NCI-H2029 treated with DMSO at 0.1 percent for 48 hours (cell line): ENCODE measurements at places on chromosomes 11 and 22.

- no peak for DNase-seq
These were observed 38.7 kb downstream of the EIF3F start for GRCh38 chr11:8025816-8026215.

GRCh38 chr22:31637891-31638618, 24.0 kb downstream of the PISD start:
- no peak for DNase-seq

- DNase-seq = no peak
These were observed 17.0 kb upstream of the GPR83 start for GRCh38 chr11:94418123-94418765.

GRCh38 chr11:1207401-1208143, 15.3 kb upstream of the MUC5B start:
- DNase-seq = no peak

GRCh38 chr22:22937894-22938480, 50.4 kb downstream of the IGLL5 start:
- DNase-seq = no peak

DNA sequence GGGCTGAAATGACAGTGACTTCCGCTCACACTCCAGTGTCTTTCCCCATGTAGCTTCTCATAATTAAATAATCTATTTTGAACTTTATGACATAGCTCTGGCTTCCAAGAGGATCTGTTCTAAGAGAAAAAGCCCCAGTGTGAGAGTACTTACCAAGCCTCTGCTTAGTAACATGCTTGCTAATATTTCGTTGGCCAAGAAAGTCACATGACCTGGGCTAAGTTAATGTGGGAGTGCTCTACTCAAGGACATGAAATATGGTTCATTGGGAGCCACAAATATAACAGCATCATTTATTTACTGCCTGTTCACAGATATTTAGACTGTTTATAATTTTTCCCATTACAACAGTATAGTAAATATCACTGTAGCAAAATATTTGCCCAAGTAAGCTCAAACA, 42.5 kb downstream of the CCDC73 start:
- no peak for DNase-seq

- no peak for DNase-seq
These were observed 17.8 kb upstream of the CCDC179 start for GRCh38 chr11:22878039-22878438.

DNA sequence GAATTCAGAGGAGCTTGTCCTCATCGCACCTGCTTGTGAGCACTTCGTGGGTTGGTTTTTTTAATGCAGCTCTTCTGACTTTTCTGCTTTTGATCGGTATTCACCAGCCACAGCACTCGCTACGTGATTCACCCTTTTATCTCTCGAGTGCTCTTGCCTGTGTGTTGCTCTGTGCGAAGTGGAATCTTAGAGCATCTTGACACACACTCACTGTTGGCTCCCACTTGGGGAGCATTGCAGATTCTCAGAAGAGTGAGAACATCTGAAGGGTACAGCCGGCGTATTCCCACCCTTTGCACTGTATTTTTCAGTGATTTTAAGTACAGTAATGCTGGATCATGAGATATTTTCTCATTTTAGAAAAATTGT, 10.9 kb downstream of the TNNT3 start:
- DNase-seq = no peak

- DNase-seq = no peak
These were observed 23.8 kb downstream of the PARVB start for GRCh38 chr22:44047891-44048301.

GRCh38 chr22:49828599-49828965, 909 bp upstream of the BRD1 start:
- no peak for DNase-seq

- DNase-seq = no peak
These were observed 10.1 kb downstream of the CSRP3 start for GRCh38 chr11:19191530-19192169.

GRCh38 chr11:44559207-44559939, 6.1 kb upstream of the CD82 start:
- DNase-seq = no peak

DNA sequence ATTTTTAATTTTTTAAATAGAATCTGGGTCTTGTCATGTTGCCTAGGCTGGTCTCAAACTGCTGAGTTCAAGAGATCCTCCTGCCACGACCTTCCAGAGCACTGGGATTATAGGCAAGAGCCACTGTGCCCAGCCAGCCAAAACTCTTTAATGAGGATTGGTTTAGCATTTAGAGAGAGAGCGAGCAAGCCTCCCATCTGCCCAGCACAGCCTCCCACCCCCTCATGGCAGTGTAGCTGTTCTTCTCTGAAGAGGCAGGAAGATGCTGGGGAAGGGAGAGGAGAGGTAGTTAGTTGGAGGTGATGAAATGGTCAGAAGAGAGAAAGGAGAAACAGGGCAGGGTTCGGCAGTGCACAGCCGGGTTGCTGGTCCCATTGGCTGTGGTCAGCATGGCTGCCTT, 105.7 kb downstream of the SCN3B start:
- DNase-seq = no peak

DNA sequence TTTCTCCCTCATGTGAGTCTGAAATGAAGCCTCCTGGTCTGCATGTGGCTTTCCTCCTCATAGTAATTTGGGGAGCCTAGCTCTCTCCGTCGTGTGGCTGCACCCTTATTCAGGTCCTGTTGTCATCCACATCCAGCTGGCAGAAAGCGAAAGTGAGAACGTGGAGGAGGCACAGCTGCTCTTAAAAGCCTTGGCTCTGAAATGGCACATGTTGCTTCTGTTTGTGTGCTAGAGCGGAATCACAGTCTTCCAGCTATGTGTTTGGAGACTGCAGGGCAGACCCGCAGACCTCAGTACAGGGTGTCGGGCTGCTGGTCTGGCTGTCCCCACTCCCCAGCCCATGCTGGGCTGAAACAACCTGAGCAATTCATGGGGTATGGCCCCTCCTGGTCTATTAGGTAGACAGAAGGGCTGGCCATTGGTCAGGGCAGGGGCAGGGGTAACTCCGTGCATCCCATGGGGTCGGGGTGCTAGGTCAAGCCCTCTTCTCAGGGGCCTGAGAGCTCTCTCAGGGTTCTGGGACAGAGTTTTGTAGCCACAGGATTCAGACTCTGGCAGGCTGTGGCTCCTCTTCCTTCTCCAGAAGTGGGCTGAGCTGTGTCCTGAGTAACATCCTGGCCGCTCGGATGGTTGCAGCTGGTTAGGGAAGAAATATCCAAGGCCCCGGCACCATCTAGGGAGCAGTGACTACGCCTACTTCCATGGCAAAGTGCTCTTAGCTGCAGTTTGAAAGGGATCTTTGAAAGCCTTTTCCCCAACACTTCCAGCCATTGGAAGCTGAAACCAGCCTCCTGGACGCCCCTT, 50.6 kb downstream of the C11orf96 start:
- peak; percentile 9 for DNase-seq

DNA sequence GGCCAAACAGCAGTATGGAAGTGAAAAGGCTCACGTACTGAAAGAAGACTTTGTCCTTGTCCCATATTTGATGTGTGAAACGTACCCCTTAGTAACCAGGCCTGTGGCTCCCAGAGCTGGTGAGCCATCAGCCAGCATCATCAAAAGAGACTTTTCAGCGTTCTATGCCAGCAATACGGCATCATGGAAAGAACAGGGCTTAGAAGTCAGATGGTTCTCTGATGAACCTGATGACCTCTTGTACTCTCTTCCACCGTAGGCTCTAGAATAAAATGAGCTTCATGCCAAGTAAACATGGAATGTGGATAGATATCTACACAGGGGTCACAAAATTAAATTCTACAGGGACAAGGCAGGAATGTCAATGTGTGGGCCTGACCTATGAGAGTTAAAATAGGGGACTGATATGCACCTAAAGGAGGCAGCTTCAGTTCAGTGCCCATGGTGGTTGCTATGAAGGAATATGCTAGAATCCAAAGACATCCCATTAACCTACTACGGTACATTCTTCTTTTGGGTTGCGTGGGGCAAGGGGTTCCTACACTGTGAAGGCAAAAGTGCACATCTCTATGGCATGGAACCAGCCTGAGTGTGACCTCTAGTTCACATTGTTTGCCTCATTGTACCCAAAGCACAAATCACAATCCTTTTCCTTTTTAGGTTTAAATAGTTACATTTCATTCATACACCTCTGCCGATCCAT, 130.6 kb downstream of the ETS1 start:
- DNase-seq = no peak

DNA sequence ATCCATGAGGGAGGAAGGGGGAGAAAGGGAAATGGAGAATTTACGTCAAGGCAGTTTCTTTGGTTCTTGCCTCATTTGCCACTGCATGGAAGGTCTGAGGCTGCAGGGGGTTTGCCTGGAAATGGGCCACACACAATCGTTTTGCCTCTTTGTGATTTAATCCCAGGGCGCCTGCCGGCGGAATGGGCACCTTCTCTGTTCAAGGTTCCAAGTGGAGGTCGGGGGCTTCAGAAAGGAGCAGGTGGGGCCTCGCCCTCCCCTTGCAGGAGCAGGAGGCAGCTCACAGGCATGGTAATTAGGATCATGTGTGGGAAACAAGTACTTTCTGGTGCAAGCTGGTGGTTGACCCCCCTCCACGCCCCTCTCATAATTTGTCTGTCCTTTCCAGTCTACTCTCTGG, 29.9 kb downstream of the MPPED1 start:
- DNase-seq = no peak

GRCh38 chr11:45027312-45027711, 76.6 kb upstream of the TP53I11 start:
- no peak for DNase-seq

DNA sequence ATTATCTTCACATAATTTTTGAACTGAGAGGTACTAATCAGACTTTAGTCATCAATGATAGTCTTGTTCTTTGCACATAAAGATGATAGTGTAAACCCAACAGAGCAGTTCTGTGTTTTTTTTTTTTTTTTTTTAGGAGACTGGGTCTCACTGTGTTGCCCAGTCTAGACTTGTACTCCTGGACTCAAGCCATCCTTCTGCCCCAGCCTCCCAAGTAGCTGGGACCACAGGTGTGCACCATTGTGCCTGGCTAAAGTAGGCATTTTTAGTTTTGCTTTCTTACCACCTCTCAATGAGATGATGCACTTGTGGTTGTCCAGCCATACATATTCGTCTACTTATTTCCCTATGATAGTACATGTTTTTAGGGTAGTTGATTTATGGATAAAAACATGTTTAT, 50.6 kb downstream of the MTMR3 start:
- no peak for DNase-seq

DNA sequence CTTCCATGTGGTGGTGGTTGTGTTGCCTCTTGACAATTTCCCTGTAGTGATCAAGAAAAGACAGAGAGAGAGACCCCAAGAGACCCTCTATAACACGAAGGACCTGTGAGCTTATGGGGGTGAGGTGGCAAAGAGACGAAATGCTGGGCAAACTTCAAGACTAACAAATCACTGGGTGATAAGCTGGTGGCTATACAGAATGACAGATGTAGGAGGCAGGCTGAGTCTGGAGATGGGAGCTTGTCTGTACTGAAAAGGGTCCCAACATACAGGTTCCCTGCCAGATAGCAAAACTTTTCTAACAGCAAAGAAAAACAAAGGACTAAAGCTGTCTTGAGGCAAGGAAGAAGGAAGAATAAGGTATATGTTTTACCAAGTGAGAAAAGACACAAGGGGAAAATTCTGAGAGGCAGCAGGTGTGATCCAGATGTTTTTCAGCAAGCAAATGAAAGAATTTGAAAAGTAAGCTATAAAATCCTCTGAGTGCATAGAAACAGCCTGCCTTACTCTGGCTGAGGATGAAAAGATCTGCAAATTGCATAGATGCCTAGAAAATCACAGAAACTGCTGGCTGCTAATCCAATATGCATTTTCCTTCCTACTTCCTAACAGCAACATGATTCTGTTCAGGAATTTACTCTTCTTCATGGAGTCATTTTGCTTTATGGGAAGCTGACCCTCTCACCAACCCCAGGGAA, 21.9 kb upstream of the LYVE1 start:
- no peak for DNase-seq

DNA sequence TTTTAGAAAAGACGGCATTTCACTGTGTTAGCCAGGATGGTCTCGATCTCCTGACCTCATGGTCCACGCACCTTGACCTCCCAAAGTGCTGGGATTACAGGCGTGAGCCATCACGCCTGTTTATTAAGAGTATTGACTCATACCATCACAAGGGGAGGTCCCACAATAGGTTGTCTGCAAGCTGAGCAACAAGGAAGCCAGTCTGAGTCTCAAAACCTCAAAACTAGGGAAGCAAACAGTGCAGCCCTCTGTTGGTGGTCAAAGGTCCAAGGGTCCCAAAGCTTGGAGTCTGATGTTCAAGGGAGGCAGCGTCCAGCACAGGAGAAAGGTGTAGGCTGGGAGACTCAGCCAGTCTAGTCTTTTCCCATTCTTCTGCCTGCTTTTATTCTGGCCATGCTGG, 32.8 kb upstream of the LDLRAD3 start:
- no peak for DNase-seq

DNA sequence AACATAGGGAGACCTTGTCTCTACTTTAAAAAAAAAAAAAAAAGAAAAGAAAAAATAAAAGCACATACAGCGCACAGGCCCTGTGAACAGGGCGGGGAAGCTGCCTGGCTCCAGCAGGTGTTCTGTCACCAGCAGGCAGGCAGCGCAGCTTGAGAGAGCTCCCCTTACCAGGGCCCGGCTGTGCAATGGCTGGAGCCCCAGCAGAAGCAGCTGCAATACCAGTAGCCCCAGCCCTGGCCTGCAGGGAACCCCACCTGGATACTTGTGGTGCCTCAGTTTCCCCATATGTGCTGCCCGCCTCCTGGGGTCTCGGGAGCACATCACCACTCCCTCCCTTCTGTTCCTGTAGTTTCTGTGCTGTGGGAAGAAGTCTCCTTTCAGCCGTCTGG, 12.3 kb downstream of the TSPAN32 start:
- no peak for DNase-seq

DNA sequence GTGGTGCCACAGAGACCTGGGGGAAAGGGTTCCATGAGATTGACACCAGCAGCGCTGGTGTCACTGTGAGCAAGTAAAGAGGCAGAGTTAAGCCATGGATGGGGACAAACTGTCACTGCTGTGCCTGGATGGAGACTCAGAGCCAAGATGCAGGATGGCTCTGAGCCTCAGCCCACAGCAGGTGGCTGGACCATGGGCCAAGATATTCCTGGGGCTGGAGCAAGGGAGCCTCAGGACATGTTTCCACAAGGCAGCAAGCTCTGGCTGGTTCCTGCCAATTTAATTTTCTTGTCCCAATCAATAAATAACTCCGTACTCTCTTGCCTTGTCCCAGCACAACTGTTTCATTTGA, 23.0 kb downstream of the MYO18B start:
- DNase-seq = no peak

GRCh38 chr11:95768521-95768920, 21.1 kb downstream of the FAM76B start:
- no peak for DNase-seq

GRCh38 chr11:502288-503178, 4.5 kb downstream of the RNH1 start:
- DNase-seq = no peak

DNA sequence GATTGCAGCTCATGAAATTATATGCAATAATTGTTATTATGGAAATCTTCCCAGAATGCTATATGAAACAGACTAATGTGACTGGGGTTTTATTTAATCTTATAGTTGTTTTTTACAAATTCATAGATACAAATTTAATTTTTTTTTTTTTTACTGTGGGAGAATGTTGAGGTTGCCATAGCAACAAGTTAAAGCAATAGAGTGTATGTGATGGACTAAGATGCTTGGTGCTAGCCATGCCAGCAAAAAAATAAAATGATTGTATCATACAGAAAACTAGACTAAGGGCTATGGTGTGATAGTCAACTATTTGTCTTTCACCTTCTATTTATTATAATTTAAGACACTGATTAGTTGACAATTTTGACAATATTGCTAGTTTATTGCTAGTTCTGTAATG, 163.2 kb upstream of the BLID start:
- DNase-seq = no peak
